ENCODE measurements at places on chromosomes 13 and 19.
A peak's percentile ranks its signal among the peaks of the same experiment; 100 is the strongest.

DNA sequence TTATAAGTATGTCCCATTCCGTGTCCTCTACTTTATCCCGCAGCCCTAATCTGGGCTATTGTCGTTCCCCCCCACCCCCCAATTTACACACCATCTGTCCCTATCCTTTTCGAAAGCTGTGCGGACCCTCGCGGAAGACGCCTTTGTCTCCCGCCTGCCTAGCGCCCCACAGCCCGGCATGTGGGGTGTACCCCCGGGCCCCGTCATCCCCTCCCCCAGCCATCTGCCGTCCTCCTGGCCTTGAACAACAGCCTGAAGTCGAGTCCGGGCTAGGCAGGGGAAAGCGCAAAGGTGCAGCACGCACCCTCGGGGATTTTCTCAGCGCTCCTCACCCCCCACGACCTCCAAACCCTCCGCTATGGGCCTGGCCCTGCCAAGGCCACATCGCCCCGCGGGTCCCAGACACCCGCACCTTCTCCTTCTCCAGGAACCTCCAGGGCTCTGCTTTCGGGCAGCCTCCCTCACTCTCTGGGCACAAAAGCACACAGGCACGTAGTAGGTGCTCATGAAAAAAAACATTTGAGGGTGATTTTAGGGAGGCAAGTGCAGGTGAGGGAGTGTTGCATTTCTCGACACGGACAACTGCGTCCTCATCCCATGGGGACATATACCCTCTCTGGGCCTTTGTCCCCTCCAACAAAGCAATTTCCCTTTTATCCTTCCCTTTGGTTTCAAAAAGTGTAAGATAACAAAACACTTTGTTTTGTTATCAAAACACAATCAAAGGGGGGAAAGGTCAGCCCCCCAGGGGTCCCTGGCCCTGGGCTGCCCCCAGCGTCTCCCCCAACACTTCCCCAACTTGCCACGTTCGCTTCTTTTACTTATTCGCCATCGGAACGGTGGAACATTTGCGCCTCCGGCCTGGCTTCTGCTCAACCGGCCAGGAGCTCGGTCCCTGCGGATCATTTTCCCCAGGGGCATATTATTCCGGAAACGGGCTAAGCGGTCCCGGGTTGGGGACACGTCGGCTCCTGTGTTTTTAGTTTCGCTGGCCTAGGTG, 16.4 kb downstream of the CCDC124 start:
- no peak for DNase-seq

GRCh38 chr13:69999875-70000274, 107.8 kb upstream of the ATXN8OS start:
- no peak for DNase-seq

- DNase-seq: no peak
Observed at GRCh38 chr13:36000028-36000427, 131.2 kb downstream of the DCLK1 start.

DNA sequence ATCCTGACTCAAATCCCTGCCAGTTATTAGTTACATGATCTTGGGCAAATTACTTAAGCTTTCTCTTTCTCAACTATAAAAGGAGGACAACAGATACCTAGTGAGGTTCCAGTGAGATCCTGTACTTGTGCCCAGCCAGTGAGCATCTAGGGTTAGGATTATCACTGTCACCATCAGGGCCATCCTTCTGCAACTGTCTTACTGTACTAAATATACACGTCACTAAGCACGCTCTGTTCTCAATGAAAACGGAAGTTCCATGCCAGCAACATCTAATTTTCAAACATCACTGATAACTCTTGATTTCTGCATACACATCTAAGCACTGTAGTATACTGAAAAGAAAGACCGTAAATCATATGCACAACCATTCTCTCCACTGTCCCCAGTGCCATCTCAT, 70.0 kb downstream of the FOXO1 start:
- DNase-seq: no peak

- peak; percentile 44 for DNase-seq
Observed at GRCh38 chr19:45424191-45425058, 708 bp upstream of the ERCC1 start.

DNA sequence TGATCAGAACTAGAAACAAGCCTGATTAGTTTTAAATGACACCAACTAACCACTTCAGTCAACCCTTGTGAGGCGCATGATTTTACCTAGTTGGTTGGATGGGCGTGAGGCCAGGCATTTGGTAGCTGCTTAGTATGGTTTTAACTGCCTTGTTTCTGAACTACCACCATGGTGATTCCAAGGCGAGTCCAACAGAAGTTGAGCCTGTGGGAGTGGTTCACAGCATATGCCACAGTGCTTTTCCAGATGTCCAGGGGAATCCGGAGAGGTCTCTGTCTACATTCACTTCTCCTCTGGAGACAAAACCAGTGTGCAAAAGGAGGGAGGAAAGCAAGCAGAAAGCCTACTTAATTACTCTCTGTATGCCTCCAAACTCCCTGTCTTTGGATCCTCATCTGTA, 524.1 kb downstream of the GPC6 start:
- no peak for DNase-seq

Measured in DMS153 (cell line).